Osteoblast (primary cell): ENCODE measurements at places on chromosomes 2 and 18. TPM values are rescaled to one million over a fixed set of nuclear protein-coding genes. Genes with fewer than 3 reads are reported as not detected.
A peak's percentile ranks its signal among the peaks of the same experiment; 100 is the strongest.

DNA sequence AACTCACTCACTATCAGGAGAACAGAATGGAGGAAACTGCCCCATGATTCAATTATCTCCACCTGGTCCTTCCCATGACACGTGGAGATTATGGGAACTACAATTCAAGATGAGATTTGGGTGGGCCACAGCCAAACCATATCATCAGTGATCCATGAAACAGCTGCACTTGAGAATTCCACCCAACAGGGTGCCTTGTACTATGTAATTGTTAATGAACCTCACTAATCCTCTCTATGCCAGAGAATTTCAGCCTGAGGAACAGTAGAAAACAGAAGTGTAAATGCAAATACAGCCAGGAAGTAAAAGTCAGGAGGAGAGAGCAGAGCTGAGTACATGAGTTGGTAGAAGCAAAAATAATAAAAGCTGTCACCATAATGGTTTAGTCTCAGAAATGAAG, 261.4 kb downstream of the EPHA4 start:
- no peak for DNase-seq
- no peak overlapping the region for H3K27ac ChIP-seq
- H3K4me1 ChIP-seq = no peaks in the 10 kb centered on the region

Gene MROH2A
- total RNA-seq = not detected in 2 replicates

Gene STON1
- 15.6 and 15.9 TPM in 2 replicates for total RNA-seq

DNA sequence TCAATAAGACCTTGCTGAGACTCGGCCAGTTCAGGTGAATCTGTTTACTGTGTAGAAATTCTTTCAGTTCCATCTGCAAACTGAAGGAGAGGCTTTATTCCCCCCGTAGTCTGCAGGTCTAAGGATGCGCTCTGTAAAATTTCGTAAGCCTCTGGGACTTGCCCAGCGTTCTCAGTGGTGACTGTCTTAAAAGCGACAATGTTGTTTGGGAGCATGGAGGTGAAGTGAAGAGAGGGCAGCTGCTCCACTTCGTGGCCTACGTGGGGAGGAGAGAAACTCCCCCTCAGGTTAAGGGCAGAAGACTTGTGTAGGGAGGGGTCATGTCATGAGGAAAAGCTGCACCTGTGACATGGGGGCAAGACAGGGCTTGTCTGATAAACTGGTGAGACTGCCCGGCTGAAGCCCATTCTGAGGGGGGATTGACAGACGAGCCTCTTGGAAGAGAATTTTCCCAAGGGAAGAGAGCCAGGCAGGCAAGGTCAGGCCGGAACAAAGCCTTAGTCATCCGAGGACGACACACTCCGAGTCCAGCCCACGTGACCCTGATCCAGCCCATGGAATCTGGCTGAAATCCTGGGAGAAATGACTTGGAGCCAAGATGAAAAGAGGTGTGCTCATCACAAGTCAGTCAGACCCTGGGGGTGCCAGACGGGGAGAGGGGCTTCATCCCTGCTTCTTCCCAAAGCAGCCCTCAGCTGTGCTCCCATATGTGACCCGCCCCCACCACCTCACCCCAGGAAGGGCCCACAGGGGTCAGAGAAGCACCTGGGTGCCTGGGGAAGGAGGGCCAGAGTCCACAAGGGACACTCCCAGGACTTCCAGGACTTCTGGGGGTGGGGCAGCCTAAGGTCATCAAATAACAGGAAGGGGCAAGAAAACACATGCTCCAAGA, 88.5 kb upstream of the SH3BP4 start:
- H3K4me3 ChIP-seq = no peak overlapping the region
- peak; percentile 88 for DNase-seq
- no peak overlapping the region for H3K27ac ChIP-seq
- H3K4me1 ChIP-seq = peaks cover 5% of the 10 kb centered on the region
- no peaks in the 10 kb centered on the region for H3K36me3 ChIP-seq

Gene PFN4
- total RNA-seq = 0.88 TPM in 1 of 2 replicates, not detected in the other

GRCh38 chr2:155947069-155947468, 385.5 kb downstream of the NR4A2 start:
- no peaks in the 10 kb centered on the region for H3K27me3 ChIP-seq
- H3K4me3 ChIP-seq = no peak overlapping the region
- no peak for DNase-seq
- H3K4me1 ChIP-seq = no peaks in the 10 kb centered on the region
